ENCODE measurements at places on chromosomes 11 and 22.
A peak's percentile ranks its signal among the peaks of the same experiment; 100 is the strongest.

GRCh38 chr11:62387381-62387780, 31.5 kb upstream of the SCGB1A1 start:
- DNase-seq = no peak

GRCh38 chr22:32831584-32831983, 30.1 kb downstream of the TIMP3 start:
- DNase-seq = no peak

DNA sequence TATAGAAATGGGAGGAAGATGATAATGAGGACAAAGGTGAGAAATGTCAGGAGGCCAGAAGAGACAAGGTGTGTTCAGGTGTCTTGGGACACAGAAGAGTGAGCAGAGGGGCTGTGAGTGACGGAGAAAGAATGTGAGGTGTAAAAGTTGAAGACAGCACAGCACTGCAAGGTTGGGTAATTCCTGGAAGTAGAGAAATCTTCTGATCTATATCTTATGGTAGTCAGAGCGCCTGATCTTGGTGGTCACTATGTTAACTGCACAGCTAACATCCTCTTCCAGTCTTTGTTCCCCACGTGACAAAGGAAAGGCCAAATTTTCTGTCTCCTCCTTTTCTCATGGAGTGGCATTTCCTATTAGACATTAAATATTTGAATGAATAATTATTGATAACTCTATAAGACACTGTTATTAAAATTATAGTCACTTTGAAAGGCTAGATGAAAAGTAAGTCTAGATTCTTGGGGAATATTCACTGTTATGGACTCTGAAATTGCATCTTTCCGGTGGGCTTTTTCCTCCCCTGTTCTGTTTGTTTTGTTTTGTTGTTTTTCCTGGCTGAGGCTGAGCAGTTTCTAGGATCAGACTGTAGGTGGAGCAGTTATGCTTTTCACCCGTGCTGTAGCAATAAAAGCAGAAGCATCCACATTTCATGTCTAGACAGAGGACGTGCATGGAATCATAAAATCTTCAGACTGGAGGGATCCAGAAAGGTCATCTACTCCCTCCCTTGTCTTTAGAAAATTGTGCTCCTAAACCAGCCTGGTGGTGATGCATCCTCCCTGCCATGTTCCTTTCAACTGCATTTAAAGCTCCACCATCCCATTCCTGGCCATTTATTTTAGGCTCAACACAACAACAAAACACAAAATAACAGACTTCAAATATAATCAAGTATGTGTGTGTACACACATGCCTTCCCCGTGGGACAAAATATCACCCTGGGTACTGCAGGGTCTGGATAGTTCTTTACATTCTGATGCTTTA, 26.6 kb downstream of the SC5D start:
- peak; percentile 26 for DNase-seq

GRCh38 chr22:41117127-41117965, 25.0 kb downstream of the EP300 start:
- no peak for DNase-seq

DNA sequence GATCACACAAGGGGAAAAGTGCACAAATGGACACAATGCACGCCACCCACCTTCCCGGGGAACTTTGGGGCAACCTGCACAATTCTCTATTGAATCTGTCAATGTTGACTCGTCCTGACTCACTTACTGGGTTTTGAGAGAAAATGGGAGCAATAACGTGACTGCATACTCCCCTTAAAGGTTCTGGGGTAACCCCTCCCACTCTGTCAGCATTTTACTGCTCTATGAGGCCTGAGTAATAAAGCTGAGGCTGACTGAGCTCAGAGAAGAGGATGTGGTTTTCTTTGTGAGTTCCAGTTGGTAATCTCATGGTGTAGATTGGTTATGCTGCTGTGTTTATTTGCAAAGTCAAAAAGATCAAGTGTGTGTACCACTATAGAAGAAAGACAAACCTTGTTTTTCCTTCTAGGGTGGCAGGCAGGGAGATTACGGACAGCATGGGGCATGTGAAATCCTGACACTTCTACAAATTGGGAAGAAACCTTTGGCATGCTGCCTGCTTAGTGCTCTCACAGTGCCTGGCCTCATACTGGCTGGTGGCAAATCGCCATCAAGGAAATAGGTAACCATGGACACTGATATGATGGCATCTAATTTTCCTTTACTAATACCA, 16.1 kb upstream of the APOA1 start:
- DNase-seq = no peak

GRCh38 chr11:22792497-22792896, 37.1 kb downstream of the SVIP start:
- no peak for DNase-seq

- DNase-seq = no peak
Measured at GRCh38 chr11:1877211-1878136, 14.2 kb downstream of the PRR33 start.

DNA sequence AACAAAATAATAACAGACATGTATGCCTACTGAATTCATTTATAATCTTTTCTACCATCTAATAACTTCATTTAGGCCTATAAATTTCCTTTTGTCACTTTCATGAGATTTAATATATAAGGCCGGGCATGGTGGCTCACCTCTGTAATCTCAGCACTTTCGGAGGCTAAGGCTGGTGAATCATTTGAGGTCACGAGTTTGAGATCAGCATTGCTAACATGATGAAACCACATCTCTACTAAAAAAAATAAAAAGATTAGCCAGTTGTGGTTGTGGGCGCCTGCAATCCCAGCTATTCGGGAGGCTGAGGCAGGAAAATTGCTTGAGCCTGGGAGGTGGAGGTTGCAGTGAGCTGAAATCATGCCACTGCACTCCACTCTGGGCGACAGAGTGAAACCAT, 14.2 kb upstream of the NTM start:
- no peak for DNase-seq

DNA sequence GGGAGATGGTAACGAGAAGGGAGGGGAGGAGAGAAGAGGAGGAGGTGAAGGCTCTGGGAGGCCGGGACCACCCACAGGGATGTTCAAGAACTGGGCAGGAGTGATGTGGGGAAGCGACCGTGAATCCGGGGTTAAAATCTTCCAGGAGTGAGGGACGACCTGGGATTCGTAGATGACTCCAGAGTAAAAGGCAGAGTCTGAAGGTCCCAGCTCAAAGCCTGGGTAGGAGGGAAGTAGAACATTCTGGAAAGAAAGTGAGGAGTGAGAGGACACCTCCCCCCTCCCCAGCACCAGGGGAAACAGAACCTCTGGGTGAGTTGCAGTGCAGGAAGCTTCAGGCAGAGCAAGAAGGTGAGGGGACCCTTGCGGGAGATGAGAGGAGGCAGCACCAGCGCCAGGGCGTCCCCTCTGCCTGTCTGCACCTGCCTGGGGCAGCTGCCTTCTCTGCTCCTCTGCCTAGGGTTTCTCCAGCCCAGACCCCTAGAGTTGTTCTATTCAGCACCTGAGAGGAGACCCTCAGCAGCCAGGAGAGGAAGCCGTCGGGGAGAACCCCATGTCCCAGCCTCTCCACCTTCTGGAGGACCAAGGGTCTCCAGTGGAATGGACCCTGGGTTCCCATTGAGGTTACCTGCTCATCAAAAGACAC, 49.7 kb downstream of the LINC01488 start:
- DNase-seq = no peak

DNA sequence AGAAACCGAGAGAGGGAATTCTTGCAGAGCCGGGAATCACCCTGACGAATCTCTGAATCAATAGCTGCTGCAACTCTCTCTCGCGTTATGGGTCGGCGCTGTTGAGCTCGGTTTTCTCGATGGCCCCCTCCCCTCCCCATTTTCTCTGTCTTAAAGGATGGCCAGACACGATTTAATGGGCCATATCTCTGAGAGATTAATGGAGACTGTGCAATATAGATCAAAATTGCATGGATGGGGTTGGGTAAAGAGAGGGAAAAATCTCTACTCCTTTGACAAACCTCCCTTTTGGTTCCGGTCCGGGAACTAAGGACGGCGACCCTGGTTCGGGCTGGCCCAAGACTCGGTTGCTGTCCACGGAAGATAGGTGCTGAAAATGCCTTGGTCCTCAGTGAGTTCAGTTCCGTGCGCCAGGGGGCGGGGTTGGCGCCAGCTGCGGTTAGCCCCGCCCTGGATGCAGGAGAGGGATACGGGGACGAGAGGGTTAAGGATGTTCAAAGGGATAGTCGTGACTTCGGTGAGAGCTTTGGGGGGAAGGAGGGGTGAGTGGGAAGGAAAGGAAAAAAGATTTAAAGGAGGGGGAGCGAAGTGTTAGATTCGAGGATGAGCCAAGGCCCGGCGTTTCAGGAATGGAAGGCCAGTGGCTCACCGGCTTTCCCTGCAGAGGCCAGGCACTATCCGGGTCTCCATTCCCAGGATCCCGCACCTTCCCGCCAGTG, 103.6 kb upstream of the HSD17B12 start:
- DNase-seq = no peak

GRCh38 chr11:76629853-76630599, 40.5 kb downstream of the LRRC32 start:
- DNase-seq = no peak

DNA sequence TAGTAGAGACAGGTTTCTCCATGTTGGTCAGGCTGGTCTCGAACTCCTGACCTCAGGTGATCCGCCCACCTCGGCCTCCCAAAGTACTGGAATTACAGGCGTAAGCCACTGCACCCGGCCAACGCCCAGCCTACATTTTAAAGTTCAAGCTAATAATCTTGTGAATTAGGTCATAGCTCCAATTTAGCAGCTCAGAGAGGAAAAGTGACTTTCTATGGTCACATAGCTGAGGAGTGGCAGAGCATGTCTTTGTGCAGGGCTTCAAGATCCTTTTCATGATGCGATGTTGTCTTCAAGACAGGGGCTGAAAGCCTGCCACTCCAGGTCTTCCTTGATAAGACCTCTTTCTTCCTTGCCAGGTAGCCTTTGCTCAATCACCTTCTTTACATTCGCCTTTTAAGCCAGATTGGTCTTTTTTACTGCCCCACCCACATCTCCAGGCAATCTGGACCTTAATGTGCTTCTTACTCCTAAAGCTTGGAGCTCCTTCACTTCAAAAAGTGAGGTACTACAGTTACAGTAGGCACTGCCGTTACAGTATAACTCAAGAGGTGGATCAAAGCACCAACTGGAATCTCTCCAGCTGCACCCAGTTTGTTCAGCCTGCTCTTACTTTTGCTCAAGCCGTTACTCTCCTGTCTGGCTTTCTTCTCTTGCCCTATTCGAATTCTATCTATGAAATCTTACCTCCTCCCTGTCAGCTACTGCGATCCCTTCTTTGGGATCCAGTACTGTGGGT, 18.2 kb downstream of the YWHAH start:
- DNase-seq = no peak

DNA sequence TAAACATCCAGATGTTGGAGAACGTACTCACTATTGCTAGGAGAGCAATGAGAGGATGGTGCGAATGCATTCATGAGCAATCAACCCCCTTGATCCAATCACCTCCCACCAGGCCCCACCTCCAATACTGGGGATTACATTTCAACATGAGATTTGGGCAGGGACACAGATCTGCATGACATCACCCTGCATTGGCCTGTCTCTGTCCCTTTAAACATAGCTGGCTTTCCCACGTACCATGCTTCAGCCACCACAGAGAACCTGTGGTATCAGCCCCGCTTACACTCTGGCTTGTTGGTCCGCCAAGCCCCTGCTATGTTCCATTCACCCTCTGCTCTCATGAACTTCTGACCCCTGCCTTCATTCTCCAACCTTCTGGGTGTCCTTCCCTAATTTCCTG, 157.5 kb upstream of the E2F8 start:
- DNase-seq = no peak

DNA sequence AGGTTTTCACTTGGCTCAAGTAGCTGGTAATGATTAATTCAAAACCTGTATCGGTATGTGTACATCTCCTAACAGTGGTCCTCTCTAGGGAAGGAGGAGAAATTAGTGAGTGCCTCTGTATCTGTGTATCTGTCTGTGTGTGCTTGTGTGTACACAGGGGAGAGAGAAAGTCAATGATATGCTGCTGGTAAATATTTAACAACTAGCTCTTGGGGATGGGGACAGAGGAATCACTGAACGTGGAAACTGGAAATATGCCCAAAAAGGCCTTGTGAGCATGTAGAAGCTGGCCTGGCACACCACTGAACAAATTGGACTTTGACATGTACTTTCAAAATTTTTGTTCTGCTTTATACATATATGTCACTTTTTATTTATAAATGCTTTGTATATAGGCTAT, 214.0 kb upstream of the SYN3 start:
- DNase-seq = no peak

GRCh38 chr22:50217543-50218152, 16.8 kb downstream of the SELENOO start:
- no peak for DNase-seq

- DNase-seq = no peak
Measured at GRCh38 chr11:35419184-35419829, at the start of gene SLC1A2. TSS of gene SLC1A2 (minus strand) at chr11:35419558. CDS start at chr11:35418966, 592 bp downstream.

DNA sequence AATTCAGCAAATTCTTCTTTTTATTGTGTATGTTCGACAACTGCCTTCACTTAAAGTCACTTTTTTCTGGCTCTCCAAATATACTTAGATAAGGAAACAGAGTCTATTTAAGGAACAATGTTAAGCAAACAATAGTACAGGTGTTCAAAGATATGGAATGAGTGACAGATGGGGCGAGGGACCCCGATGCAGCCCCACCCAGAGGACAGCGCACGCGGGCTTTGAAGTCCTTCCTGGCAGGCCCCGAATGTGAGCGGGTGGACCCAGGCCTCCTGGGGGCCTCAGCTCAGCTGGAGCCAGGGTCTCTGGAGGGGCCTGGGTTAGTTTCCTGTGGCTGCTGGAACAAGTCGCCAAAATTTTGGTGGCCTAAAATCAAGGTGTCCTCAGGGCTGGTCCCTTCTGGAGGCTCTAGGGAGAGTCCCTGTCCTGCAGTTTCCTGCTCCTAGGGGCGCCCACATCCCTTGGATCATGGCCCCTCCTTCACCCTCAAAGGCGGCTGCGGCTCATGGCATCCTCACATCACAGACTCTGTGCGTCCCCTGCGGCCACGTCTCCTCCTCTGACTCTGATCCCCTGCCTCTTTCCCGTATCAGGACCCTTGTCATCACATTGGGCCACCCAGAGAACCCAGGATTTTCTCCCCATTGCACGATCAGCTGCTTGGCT, 40.6 kb upstream of the KCNQ1OT1 start:
- DNase-seq = no peak

- no peak for DNase-seq
Measured at GRCh38 chr11:44000731-44001130, 47.0 kb upstream of the ACCSL start.

GRCh38 chr22:42346722-42347121, 76.3 kb upstream of the TCF20 start:
- DNase-seq = no peak

GRCh38 chr22:29197096-29197495, 8.6 kb upstream of the EMID1 start:
- no peak for DNase-seq

- no peak for DNase-seq
Measured at GRCh38 chr11:121892131-121892681, 223.8 kb downstream of the BLID start.

GRCh38 chr22:41914611-41915034, 251 bp downstream of the SHISA8 start:
- DNase-seq = no peak

DNA sequence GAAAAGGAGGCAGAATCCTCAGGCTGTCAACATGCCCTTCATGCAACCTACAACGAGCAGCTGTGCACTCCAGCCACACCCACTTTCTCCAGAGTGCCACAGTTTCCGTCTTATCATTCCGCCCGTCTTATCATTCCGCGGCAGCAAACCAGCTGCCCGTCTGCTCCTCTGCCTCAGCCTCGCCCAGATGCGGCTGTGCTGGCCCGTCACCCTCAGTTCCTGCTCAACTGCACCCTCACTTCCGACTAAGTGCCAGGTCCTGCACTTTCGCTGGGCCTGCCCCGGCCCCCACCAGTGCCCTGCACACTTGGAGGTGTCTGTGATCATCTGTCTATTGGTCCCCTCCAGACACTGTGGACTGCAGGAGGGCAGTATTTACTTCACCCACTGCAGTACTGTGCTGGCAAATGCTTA, 43.7 kb downstream of the MICAL3 start:
- DNase-seq = no peak

All from left renal pelvis (tissue), 4 donors.